Posterior vena cava (tissue), 2 donors: ENCODE measurements at places on chromosomes 3 and 15. TPM values are rescaled to one million over a fixed set of nuclear protein-coding genes. Genes with fewer than 3 reads are reported as not detected.

The GOLGA6B gene
- not detected for total RNA-seq

The CLSTN2 gene
- total RNA-seq, result 22.2 TPM

The CAPN3 gene
- total RNA-seq, result 11.8 TPM

The UNC13C gene
- total RNA-seq, result 0.14 TPM

The ATP1B3 gene
- total RNA-seq, result 127 TPM

The GPR149 gene
- not detected for total RNA-seq

The SCAANT1 gene
- not detected for total RNA-seq

The SI gene
- total RNA-seq, result 0.14 TPM

The FBXO40 gene
- 1.5 TPM for total RNA-seq
